ENCODE measurements at places on chromosomes 4 and X.

DNA sequence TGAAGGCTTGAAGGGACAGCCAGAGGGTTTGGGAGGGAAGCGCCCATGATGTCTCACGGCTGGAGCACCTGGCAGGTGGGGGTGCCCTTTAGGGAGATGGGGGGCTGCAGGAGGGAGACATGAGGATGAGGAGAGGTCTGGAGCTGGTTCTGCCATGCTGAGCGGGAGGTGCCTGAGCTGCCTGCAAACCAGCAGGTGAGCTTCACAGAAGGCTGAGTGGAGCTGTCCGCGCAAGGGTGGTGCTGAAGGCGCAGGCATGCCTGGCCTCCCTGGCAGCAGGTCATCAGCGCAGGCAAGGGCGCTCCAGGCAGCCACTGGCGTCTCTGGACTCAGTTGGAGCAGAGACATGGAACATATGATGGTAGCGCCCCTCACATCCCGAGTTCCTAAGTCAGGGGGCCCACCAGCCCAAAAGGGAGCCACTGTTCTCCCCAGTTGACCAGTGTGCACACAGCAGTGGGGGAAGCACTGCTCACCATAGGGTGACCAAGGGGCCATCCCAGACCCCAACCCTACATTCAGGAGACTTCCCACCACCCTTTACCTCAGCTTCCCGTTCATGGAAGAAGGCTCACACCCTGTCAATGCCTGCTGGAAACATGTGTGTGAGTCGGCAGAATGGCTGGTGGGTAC is 25.8 kb downstream of the ADRA2C start:
- DNase-seq = peak; percentile 64

DNA sequence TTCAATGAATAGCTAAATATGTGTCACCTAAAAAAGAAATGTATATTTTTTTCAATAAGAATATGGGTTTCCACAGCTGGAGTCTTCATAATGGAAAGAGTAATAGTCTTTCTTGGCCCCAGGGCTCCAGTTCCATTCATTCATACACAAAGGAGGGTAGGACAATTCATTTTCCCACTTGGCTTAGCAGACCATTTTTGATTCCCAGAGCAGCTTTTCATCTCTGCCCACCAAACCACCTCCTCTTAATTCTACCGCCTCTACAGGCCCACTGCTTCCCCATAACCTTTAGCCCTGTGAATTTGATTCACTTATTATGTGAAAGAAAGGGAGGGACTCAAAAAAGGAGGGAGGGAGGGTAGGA is 129.9 kb upstream of the PAK3 start:
- no peak for DNase-seq

DNA sequence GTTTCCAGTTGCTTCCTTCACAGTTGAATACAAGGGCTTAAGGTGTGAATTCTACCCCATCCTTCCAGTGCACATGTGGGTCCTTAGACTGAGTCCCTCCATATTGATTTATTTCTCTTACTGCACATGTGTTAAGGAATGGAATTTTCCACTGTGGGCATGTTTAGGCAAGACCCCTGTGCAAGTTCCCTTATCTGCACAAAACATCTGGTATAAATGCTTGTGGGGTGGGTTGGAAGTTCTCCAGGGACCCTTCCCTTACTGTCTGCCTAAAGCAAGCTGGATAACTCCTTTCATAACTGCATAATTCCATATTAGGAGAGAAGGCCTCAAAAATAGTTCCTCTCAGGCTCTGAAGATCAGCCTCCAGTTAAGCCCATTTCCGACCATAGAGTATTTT is 570.9 kb downstream of the ADGRL3 start:
- no peak for DNase-seq

DNA sequence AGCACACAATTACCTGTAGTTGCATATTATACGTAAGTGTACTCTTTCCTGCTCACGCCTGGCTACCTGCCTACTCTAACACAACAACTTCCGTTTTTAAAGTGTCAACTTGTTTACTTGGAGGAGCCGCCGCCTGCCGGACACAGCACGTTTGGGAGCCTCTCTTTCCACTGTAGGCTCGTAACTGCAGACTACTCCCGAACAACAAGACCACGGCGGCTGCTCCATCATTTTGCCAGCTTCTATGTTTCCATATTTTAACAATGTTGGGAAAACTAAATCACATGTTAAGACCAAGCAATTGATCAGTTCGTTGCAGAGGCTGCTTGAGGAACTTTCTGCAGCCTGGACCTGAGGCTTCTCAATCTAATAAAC is 841 bp downstream of the MTNR1A start:
- DNase-seq = no peak

DNA sequence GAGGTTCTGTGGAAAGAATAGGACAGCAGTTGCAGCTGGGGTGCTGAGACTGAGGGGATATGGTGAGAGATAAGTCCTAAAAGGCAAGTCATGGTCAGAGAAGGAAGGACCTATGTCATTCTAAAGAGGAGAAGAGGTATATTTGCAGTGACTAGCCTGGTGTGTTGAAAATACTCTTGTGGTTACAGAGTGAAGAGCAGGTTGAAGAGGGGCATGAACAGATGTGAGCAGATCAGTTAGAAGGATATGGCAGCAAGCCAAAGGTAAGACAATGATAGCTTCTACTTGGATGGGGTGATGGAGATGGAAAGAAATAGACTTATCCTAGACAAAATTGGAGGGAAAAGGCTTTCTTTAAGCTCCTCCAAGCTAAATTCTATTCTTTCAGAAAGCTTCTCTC is 469.8 kb upstream of the CPEB2 start:
- DNase-seq = no peak

DNA sequence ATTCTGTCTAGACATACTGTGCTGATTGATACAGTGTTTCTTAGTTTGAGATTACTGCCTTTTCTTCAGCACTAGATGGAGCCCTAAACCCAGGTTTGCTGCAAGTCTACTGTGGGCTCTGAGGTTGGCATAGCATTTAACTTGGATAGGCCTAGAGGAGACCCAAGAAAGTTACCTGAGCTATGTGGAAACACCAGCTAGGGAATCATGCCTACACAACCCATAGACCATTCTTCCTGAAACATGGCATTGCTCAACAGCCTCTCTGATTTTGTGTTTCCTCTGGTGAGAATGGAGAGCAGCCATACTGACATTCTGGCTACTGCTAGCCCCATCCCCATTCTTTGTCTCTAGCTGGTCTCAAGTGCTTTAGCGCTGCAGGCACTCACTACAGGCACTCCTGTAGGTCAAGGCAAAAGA is 287.7 kb upstream of the PCDH18 start:
- DNase-seq = no peak

- no peak for DNase-seq
Observed at GRCh38 chr4:7865533-7865932, 74.1 kb downstream of the AFAP1 start.

DNA sequence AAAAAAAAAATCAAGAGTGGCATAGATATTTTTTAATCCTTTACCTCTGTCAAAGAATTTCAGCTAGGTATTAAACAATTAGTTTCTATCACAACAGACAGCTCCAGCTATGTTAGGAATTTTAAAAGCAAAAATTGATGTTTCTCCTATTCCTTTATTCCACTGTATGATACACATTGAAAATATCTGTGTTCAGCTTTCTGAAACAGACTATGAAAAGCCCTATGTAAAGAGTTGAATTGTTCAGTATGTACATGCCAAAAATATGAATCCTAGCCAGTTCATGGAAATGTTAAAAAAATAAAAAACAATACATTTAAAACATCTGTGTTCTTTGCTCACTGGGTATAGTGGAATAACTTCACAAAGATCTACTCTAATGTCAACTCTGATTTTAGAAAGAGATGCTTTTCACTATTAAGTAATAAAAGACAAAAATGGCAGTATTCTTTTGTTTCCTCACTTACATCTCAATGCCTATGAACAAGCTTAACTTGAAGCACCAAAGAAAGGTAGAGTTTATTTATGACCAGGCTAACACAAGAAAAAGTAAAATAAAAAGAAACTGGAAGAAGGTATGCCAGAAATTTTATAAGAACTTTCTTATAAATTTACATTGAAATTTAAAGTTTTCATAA is 32.1 kb downstream of the FBXW7 start:
- DNase-seq = no peak

DNA sequence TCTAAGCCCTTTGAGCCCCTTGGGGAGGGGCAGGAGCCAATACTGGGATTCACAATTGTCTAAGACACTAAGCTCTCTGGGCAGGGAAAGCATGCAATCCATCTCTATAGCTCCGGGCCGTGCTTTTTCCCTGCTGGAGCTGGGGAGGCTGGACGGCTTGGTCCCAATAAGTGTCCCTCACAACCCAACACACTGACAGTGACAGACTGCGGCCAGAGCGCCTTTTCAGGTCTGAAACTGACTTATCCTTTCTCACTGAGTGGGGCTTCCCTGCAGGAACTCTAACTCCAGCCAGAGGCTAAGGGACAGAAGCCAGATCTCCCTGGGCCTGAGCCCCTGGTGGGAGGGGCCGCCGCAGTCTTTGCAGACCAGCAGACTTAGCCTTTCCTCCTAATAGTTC is 146.6 kb upstream of the PBDC1 start:
- DNase-seq = no peak

DNA sequence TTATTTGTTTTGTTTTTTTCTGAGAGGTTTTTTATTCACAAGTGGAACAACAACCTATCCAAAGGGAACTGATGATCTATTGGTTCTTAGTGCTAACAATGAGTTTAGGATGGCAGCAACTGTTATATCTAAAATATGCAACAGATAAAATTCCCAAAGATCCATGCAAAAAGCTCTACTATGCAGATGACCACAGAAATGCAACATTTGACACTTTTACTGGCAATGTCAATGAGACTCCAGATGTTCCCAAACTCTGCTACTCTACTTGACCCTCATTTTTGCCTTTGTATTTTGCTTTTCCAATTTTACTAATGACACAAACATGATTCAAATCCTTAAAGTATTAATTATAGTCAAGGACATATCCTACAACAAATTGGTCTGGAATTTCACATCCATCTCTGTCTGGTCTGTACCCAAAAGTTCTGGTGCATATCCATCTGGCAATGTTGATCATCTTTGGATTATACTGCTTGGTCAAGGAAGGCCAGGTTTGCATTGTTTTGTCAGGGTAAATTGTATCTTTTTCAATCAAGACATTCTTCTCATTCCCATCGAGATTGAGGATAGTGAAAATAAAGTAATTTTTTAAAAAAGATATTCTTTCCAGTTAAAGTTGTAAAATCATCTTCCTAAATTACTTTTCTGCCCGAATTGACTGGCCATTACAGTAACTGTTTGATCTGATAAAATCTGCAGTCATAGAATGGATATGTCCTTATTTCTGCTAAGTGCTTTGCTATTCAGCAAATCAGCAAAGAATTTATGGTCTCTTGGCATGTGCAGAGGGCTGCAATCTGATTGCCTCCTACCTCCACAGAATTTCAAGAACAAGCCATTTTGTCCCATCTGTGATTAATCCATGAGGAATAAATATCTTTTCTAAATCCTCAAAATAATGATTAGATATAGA is 73.6 kb downstream of the FGFBP1 start:
- DNase-seq = no peak

- DNase-seq = no peak
Observed at GRCh38 chr4:4481399-4481994, 60.4 kb downstream of the STX18 start.

GRCh38 chr4:128600996-128601871 is 208.3 kb upstream of the JADE1 start:
- peak; percentile 53 for DNase-seq

- DNase-seq = no peak
Observed at GRCh38 chr4:147477439-147477838, 3.5 kb upstream of the EDNRA start.

DNA sequence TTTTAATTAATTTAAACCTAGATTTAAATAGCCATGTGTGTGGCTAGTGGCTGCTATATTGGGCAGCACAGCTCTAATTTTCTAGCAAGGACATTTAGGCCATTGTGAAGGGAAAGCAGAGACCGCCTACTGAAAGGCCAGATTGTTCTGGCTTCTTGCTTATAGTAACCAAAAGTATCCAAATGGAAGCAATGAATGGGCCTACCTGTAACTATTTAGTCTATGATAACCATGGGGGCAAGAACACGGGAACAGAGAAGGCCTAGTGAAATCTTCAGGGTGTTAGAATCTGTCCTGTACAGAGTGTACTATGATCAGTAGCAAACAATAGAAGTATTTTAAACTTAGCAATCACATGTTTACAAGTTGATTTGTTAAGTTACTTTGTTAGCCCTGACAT is 16.5 kb upstream of the HPRT1 start:
- DNase-seq = no peak

DNA sequence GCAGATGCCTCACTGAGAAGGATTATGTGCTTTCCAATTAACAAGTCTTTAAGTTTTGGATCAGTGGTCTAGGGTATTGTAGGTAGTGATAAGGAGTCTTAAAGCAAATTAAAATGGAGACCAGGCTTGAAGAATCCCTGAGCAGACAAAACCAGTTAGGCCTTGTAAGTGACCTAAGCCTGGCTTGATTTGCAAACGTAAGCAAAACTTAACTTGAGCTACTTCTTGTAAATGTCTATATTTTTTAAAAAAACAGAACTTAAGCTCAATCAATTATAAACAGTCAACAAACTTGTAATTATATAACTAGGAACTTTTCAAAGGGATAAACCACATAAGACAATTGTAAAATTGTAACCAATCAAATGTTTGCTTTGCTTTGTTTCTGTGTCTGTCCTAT is 72.7 kb upstream of the NALF2 start:
- no peak for DNase-seq

DNA sequence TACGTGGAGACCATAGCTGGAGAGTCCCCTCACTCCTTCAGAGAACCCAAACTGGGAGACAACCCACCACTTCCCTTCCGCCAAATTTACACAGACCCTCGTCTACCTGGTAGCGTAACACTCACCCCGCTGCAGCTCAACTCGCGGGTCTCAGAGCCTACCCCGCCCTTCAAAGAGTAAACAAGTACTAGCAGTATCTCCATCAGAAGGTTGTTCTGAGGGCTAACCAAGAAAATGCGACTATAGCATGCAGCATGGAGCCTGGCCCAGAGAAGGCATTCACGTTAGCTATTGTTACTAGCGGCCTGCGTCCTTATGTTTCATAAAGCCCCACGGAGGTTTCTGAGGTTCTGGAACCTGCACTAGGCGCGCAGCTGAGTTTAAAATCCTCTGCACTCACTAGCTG is 531 bp upstream of the MANBA start:
- DNase-seq = no peak

- DNase-seq = no peak
Observed at GRCh38 chrX:149916745-149917392, 12.5 kb upstream of the HSFX4 start.

GRCh38 chr4:93693141-93693540 is 135.4 kb upstream of the ATOH1 start:
- no peak for DNase-seq

Data from liver (tissue), 10 donors.